ENCODE measurements at places on chromosomes 3 and 15.

- no peak for DNase-seq
Measured at GRCh38 chr3:53804697-53805462, 41.3 kb downstream of the CHDH start.

DNA sequence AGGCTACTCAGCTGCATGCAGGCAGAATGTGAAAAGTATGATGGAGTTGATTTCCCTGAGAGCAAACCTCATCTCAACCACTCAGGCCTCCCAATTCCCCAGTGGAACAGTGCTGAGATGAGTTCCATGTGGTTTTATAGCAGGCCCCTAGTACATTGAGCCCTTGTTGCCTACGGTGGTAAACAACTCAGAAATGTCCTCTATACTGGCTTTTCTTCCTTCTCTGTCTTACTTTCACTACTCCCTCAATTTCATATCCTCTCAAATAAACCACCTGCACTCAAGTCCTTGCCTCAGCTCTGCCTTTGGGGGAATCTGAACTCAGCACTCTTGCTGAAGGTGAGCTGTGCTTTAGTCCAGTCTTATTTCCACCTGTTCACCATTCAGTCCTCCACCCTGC, 399.9 kb downstream of the PDCD6IP start:
- DNase-seq = no peak

GRCh38 chr15:60162968-60163355, 158.9 kb downstream of the FOXB1 start:
- DNase-seq = no peak

GRCh38 chr15:83776986-83777385, 123.1 kb downstream of the ADAMTSL3 start:
- no peak for DNase-seq

DNA sequence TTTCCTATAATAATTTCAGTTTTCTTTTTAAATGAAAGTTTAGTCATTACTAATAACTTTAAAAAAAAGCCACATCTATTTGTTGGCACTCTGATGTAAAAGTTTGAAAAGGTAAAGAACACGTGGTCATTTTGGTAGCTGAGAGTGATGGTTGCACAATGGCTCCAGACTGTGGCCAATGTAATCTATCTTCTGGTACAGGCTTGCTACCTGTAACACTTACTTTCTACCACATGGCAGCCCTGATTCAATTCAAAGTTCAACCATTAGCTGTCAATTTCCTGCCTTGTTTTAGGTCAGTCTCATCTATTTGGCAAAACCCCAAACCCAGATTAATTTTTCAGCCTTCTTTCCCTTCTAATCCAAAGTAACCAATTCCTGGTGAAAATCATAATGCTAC, 126.1 kb downstream of the TUSC7 start:
- no peak for DNase-seq

- DNase-seq = no peak
Measured at GRCh38 chr3:177705976-177706823, 508.9 kb upstream of the TBL1XR1 start.

- DNase-seq = no peak
Measured at GRCh38 chr3:11835028-11835639, 11.6 kb downstream of the TAMM41 start.
